Natural killer cell (primary cell): ENCODE measurements at places on chromosomes 16 and 17.

GRCh38 chr16:30499284-30499683 is 26.7 kb downstream of the ITGAL start:
- DNase-seq: no peak

GRCh38 chr16:14600164-14600563 is 29.9 kb downstream of the PARN start:
- DNase-seq: peak; percentile 40

- DNase-seq: no peak
These were observed 44.4 kb downstream of the PIK3R5 start for GRCh38 chr17:8921147-8921546.

DNA sequence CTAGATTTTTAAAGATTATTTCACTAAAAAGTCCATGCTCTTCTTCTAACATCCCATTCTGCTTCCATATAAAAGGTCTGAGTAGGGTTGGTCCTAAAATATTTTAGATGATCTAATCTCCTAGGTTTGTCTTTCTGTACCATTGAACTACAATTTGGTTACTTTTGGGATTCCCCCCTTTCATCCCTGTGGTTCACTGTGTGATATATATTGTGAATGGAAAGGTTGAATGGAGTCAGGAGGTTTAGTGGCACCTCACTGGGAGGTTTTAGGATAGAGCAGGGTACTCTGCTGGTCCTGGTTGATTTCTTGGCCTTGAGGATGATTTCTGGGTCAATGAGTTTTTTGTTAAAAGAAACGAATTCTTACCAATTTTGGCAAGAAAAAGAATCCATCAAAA is 29.5 kb downstream of the MAP2K6 start:
- DNase-seq: no peak

GRCh38 chr16:80526418-80527061 is 14.3 kb upstream of the DYNLRB2 start:
- DNase-seq: peak; percentile 35

DNA sequence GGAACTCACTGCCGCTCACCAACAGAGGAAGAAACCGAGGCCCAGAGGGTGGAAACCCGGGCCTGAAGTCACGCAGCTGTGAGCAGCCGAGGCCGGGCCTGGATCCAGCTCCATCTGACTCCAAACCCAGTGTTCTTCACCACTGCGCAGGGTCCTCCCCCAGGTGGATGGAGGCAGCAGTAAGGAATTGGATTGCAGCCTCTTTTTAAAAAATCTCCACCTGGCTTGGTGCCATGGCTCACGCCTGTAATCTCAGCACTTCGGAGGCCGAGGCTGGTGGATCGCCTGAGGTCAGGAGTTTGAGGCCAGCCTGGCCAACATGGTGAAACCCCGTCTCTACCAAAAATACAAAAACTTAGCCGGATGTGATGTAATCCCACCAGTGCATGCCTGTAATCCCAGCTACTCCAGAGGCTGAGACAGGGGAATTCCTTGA is 177.2 kb downstream of the FOXL1 start:
- no peak for DNase-seq

DNA sequence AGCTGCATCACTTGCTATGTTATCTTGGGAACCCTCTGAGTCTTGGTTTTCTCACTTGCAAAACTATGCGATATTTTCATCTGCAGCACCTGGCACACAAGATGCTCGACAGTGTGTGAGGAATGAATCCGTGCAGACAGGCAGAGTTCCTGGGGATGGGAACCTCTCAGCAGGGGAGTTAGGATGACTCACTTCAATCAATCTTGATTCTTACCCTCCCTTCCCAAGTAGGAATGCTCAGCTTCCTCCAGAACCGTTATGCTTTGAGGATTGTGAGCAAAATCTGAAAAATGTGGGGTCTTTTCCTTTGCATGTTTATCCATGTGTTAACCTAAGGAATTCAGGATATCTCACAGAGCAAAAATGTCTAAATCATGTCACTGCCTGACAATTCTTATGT is 68.9 kb upstream of the HNF1B start:
- DNase-seq: no peak

DNA sequence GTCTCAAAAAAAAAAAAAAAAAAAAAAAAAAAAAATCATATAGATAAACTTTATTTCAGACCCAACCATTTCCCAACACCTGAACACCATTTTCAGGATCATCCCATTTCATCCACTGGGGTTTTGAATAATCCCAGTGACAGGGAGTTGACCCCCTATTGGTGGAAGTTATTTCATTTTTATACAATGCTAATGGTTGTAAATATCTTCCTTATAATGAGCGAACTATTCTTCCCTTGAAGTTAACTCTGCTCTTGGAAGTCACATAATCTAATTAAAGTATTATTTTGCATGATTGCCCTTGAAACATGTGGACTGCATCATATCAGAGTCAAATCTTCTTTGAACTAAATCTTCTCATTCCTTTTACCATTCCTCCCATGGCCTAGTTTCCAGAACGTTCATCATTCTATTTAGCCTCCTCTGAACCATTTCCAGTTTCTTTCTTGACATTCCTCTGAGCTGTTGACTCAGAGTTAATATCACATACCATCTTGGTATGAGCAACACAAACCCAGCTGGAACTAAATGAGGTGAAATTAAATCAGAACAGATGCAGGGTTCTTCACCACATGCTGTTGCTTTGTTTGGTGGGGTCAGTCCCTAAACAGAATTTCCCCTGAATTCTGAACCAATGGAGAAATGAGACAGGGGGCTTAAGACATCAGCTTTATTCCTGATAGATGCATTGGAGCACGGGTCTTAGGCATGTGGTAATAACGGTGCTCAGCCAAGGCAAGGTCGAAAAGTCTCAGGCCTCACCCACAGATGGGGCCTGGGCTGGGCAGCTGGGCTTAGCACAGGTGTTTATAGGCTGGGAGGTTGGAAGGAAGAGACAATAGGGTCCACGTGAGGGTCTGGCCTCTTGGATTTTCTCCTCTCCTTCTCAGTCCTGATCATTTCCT is 8.9 kb downstream of the HSD17B2 start:
- DNase-seq: no peak

DNA sequence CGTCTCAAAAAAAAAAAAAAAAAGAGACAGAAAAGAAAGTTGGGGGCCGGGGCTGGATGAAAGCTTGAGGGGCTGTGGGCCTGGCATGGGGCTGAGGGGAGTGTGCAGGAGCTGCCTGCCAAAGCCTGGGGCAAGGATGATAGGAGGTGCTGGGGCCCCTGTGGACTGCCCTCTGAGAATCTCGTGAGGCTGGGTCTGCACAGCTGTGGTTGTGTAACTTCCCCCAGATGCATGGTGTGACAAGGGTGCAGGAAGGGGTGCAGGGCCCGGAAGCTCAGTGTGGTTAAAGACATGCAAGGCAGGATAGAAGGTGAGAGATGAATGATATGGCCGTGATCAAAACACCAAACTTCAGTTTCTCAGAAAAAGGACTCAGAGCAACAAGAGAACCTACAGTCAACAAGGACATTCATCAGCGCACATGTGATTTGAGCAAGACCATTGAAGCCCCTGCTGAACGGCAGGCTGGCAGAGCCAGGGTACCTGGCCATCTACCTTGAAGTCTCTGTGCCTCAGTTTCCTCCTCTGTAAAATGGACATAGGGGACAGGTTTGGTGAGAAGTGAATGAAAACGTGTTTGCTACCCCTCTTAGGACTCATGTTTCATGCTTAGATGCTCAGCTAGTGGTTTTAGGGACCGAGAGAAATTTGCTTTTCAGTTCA is 9.6 kb downstream of the IL32 start:
- peak; percentile 74 for DNase-seq

DNA sequence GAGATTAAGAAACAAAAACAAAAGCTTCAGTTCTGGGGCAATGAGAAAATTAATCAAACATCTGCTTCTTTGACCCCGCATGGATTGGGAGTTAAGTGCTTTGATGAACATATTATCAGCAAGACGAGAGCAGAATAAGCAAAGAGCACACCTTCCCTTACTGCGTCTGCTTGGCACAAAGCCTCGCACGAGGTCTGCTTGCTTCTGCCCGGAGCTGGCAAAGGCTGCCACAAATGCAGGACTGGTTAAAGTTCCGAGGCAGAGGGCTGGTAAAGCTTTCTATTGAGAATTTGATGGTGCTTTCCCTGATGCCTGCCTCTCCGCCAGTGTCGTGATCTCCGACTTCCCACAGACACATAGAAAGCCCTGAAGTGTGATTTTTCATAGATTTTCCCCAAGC is 17.0 kb downstream of the VAT1L start:
- DNase-seq: no peak

DNA sequence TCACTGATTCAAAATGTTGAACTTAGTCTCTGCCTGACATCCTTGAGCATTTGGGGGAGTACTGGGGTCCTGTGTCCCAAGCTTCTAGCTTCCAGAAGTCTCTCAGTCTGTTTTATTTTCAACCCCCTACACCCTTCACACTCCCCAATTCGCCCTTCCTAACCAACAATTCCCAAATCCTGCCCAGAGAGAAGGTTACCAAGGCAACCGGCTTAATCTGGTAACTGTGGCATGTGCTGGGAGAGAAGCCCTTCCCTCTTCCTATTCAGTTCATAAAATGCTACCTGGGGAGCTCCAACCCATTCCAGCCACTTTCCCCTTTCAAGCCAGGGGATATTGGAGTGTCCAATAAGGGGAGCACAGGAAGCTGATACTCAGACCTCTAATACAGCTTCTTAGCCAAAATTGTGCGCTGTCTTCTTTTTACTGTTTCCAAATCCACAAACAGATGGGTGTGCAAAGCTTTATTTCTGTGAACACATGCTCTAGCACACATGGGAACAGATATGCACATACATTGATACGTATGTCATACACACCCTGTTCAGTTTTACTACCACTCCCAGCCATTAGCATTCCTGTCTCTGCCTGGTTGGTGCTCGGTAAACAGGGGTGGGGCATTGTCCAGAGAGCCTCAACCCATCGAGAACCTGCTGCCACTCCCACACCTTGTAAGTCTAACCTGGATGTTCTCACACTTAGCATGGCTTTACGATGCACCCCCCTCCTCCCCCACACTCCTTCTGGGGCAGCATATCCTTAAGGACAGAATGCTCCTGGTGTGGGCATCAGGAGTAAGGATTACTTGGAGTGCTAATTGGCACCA is 1.1 kb upstream of the RAPGEFL1 start:
- no peak for DNase-seq

GRCh38 chr17:68993112-68993511 is 37.9 kb upstream of the ABCA8 start:
- no peak for DNase-seq

- no peak for DNase-seq
These were observed 20.9 kb downstream of the MAP1LC3B start for GRCh38 chr16:87412996-87413421.

GRCh38 chr17:82372249-82373071 is 895 bp downstream of the UTS2R start:
- no peak for DNase-seq

- no peak for DNase-seq
These were observed 12.2 kb downstream of the WSCD1 start for GRCh38 chr17:6082335-6082734.

DNA sequence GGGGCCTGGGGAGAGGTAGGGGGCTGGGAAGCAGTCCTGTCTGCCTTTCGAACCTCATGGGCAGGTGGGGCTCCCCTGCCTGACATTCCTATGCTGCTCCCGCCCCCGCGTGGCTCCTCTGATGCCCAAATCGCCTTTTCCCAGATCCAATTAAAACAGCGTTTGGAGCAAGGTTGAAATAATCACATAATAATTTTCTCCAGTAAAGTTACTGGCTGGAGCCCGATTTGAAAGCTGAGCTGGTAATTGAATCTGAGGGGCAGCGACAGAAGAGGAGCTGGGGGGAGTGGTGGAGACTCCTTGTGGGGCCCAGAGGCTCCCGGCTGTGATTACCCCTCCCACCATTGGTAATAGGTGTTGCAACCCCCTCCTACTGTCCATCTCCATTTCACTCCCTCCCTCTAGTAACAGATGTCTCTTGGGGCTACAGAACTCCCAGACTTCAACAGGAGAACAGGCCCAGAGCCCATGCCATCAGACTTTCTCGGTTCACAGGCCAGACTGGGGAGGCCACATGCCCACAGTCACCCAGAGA is 38.9 kb upstream of the C1QL1 start:
- DNase-seq: no peak
